ENCODE measurements at places on chromosomes 1 and 21.

GRCh38 chr1:77292551-77292950, 10.7 kb downstream of the AK5 start:
- DNase-seq = no peak

GRCh38 chr1:227322376-227322775, 4.1 kb upstream of the CDC42BPA start:
- no peak for DNase-seq

DNA sequence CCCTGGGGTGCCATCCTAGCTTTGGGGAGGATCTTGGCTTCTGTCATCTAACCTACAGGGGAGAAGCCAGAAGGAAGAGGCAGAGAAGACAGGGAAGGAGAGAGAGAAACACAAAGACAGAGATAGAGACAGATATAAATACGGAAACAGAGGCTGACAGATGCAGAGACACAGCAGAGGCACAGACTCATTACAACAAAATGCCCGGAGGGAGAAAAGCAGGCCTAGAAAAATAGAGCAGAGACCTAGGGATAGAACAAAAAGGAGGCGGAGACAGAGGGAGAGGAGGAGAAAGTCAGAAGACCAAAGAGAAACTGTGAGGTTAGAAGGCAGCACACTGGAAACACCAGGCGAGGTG, 1.9 kb downstream of the PEAR1 start:
- no peak for DNase-seq

- no peak for DNase-seq
These were observed 20.5 kb downstream of the TMEM51 start for GRCh38 chr1:15173863-15174614.

- no peak for DNase-seq
These were observed 310.2 kb upstream of the ADAMTS5 start for GRCh38 chr21:27277110-27277509.

DNA sequence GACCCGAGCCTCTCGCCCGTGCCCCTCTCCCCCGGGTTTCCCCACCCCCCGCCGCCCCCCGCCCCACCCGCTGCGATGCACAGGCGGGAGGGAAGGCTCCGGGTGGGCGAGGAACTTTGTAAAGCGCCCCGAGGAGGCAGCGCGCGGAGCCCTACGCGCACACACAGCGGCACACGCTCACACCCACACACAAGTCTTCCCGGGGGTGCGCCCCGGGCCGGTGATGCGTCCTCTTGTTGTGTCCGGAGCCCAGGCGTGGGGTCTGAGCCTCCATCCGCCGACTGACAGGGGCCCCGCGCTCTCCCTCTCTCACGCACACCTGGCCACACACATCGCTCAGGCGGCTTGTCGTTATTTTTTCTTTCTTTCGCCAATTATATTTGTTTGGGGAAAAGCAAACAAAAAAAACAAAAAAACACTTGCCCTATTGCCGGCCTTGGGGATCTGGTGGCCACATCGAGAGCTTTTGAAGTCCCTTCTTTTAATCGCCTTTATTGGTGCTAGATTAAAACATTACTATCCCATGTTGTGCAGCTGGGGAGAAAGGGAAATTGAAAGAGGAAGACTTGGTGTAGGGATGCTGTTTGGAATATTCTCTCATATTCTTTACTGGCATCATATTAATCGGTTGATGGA, 770 bp downstream of the NTNG1 start:
- peak; percentile 11 for DNase-seq

DNA sequence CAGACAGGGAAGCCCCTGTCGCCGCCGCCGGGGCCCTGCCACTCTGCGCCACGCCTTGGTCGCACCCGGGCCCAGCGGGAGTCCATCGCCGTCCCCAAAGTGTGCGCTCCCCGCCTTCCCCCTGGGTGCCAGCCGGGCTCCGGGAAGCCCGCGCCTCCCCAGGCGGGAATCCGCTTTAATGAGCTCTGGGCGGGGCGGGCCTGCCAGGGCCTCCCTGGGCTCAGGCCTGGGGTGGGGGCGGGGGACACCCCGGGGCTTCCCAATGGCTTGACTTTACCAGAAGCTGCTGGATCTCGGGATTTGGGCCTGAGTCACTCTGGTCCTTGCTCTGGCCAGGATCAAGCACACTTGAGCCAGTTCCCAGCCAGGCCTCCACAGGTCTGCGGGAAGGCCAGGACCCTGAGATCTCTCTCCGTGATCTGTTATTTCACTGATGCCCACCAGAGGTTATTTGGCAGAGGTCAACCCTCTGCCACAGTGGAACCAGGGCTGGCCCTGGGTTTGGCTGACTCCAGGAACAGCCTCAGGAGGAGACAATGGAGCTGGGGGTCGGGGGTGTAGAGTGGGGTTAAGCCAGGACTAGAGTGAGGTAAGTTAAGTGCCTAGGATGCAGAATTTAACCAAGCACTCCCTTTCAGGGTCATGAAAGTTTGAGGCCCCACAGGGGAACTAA, 178.4 kb upstream of the EDN2 start:
- DNase-seq = no peak

DNA sequence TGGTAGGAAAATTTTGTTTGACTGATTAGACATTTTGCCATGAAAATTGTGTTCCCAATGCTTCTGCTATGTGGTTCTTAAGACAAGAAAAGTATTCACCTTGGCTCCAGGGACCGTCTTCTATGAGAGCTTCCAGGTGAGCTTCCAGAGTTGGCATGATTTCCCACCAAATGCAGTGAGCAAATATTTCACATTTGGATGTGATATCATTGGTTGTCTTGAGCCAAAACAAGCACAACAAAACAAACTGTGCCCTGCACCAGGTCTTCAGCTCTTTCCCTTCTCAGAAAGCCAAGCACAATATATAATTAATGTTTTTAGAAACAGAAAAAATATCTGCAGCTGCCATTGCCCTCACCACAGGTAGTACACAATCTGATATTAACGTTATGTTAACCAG, 1009.0 kb downstream of the PLA2G4A start:
- DNase-seq = no peak

DNA sequence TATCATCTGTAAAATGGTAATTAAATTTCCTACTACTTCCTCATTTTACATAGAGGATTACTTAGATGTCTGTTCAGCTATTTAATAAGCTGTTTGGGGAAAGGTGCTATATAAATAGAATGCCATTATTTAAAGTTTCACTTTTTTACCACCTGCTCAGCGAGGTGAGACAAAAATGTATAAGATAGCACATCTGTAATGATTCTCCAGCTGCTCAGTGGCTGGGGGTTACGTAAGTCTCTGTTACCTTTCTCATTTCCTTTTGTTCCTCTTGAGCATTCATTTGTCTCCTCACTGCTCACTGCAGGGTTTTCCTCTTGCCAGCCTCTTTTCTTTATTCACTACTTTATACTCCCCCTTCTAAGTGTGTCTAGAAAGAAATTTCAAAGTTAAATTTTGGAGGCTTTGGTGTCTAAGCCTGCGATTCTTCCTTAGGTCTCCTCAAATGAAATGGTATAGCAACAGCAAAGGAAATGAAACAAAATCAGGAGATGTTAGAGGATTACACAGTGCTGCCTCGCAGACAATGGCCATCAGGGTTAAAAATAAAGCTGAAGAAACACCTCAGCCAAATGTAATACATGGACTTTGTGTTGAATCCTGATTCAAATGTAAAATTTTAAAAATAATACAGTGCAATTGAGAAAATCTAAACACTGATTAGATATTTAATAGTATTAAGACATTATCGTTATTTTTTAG, 6.8 kb downstream of the RGS8 start:
- no peak for DNase-seq

DNA sequence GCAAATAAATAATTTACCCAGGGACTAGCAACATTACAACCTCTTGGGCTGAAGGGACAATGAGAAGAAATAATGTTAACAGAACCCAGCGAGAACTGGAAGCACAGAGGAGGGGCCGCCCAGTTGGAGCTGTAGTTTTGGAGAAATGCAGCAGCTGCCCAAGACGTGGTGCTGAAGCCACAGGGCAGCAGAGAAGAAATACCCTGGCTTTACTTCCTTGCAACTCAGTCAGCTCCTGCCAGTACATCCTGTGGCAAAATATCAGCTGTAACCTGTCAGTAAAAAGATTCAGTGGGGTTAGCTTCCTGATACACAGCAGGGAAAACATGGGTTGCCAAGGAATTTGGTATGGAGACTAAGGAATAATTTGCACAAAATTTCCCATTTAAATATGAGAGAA, 283.6 kb upstream of the USP25 start:
- DNase-seq = no peak

GRCh38 chr1:3891329-3891865, 8.7 kb downstream of the C1orf174 start:
- DNase-seq = no peak

- no peak for DNase-seq
These were observed 44.8 kb downstream of the GPR161 start for GRCh38 chr1:168091720-168092550.

- DNase-seq = no peak
These were observed 4.1 kb upstream of the ANKRD35 start for GRCh38 chr1:145889722-145890121.

GRCh38 chr1:220685879-220686278, 4.3 kb upstream of the C1orf115 start:
- DNase-seq = no peak

DNA sequence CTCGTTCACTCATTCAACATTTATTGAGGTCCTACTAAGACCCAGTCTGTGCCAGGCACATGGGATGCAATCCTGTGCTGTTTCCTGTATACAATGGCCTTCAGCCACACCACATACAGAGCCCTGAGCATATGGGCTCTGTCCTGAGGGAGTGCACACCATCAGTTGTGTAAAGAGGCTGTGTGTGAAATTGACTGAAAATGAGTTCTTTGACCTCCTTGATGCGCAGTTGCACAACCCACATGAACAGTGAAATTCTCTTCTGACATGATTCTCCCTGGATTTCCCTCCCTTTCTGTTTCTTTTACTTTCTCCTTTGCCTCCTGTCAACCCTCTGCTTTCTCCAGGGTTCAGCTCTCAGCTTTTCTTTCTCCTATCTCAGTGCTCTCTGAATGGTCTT, 6.3 kb upstream of the SYT6 start:
- DNase-seq = no peak

- DNase-seq = no peak
These were observed 57.0 kb downstream of the DPH5 start for GRCh38 chr1:100968621-100969020.

DNA sequence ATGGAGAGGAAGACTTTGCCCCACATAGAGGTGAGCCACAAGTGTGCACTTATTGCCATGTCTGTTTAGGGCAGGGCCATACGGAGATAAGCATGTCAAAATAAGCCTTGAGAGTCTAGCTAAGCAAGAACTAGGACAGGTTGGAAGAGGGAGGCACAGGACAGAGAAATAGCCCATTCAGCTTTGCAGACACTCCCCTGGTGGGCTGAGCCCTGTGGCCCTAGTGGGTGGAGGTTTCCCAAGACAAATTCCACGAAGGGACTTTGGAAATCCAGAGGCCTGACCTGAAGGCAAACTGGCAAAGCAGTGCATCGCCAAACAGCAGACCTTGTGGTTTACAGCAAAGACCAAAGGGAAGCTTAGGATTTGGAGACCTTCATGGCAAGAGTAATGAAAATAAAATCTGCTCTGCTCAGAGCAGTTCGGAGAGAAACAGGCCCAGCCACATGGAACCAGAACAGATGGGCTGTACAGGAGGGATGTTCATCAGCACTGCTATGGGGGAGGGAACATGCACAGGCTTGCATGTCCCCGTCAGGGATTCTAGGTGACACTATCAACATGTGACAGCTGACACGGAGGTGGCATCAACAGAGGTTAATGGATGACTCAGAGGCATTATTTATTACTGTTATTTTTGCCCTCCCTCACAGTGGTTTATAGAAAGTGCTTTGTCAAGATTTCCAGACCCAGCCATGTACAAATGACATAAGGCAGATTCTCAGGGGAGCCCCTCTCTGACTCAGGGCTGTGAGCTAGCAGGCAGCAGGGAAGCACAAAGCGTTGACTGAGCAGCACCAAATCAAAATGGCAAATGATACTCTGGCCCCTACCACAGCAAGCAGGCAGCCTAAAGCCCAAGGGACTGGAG, 90.1 kb upstream of the IRF2BP2 start:
- no peak for DNase-seq

DNA sequence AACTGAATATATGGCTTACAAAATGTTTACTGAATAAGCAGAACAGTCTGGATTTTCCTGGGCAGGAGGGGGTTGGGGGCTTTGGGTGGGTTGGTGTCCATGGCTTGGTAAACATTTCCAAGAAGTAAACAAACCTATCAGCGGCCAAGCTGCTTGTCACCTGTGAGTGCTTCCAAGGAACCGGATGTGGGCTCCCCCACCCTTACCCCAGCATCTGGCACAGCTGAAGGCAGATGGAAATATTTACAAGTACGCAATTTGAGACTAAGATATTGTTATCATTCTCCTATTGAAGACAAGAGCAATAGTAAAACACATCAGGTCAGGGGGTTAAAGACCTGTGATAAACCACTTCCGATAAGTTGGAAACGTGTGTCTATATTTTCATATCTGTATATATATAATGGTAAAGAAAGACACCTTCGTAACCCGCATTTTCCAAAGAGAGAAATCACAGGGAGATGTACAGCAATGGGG, at the start of gene CLCA1:
Gene CLCA1 (plus strand): TSS at position 427 of the 477 bp plus-strand sequence. CDS start 45 bp downstream, at position 472.
- no peak for DNase-seq

DNA sequence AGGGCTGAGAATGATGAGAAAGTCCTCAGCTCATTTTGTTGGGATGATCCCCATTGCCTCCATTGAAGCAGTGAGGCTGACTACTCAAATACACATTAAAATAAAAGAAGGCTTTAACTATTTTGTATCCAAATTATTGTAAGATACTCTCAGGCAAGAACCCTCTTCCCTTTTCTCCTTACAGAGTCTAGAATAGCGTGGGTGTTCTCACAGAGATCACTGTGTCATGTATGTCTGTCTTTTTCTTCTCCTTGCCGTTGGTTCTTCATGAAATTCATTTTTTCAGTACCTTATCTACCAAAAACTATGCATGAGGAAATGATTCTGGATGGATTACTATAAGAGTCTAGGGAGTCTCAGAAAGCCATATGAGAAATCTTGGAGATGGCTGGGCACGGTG, 30.1 kb downstream of the SORT1 start:
- no peak for DNase-seq

DNA sequence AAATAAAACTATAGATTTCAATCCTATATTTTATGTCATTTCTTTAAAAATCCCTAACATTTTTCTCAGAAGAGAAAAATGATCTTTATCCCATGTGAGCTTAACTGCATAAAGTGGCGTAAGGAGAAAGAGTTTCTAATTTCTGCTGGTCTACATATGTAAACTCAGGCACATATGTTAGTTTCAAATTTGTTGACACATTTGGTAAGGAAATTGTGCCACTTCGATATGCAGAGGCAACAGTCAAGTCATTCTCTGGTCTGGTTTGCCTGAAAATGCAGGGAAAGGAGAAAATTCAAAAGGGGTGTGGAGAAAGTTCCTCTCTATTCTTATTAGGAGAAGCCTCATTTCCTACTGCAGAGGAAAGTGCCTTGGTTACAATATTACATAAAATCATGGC, 11.5 kb downstream of the KCNA3 start:
- DNase-seq = no peak

DNA sequence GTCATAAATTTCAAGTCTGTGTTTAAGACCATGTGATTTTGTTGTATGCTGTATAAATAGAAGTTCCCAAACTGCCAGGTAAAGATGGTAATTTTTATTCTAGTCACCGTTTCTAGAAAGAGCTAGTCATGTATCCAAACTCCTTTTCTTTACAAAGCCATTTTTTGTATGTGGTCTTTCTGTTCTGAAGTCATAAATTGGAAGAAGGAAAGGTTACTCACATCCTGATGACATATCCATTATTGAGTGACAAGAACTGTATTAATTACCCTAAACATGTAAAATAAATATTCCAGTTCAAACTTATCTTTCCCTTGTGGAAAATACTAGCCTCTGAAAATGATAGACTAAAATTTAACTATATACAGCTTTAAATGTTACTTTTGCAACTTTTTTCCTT, 104.7 kb downstream of the POFUT2 start:
- no peak for DNase-seq

GRCh38 chr1:37477198-37477931, 3.0 kb downstream of the ZC3H12A start:
- DNase-seq = peak; percentile 93
